AG08396 (cell line): ENCODE measurements at places on chromosomes 4 and X.

- DNase-seq: no peak
Observed at GRCh38 chr4:70062000-70062399, 11.8 kb downstream of the HTN1 start.

GRCh38 chrX:65841263-65841662 lies 173.8 kb downstream of the MSN start:
- no peak for DNase-seq

- no peak for DNase-seq
Observed at GRCh38 chr4:139509727-139510410, 46.1 kb downstream of the SETD7 start.

- no peak for DNase-seq
Observed at GRCh38 chrX:153966841-153967535, 4.6 kb downstream of the HCFC1 start.

DNA sequence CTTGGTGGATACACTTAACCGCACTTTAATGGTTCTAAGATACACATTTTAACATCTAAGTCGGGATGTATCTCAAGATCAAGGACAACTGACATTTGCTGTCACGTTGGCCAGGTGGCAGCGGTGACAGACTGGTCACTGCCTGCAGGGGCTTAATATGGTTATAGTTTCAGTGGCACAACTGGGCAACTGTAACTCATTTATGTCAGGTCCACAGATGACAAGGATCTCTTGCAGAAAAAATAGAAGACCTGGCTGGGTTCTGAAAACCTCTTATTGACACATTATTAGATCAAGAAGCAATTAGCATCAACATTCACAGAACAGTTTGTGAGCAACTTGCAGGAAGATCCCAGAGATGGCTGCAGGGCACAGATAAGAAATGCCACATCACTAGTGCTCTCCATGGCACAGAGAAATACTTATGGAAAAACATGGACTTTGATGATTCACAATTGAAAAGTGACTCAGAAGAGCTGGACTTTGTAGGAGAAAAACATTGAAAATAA lies 99.6 kb upstream of the SORBS2 start:
- no peak for DNase-seq

- DNase-seq: no peak
Observed at GRCh38 chr4:2151544-2151943, 90.4 kb downstream of the HAUS3 start.

- DNase-seq: no peak
Observed at GRCh38 chrX:11398785-11399184, 105.6 kb downstream of the AMELX start.

GRCh38 chr4:182245541-182246215 lies 2.5 kb downstream of the TENM3 start:
- no peak for DNase-seq

DNA sequence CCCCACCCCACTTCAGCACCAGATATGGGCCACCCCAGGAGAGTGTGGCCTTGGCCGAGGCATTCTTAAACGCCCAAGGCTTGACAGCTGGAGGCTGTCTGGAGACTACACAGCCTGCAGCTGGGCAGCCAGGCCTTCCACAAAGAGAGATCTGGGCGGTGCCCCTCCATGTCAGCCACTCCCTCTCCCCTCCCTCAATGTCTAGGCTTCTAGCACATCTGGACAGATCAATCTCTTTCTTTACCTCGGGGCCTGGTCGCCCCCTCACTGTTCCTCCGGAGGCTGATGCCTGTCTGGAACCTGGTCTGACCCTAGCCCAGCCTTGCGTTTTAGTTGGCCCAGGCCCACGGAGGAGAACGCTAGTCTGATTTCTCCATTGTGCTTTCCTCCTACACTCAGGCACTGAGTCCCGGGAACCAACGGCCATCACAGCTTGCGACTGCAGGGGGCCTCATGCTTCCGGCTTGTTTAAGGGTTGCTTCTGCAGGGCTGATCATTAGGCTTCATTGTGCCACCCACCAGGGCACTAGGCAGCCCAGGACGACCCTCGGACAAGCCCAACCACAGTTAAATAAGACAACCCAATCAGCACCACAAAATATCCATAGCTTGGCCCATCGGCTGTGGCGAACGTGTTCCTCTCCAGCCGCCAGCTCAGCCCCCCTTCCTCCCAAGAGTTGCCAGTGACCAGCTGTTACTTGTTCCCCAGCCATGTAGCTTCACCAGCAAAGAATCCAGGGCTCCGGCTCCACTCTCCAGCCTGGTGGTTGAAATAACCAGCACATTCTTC lies 200.6 kb downstream of the BCOR start:
- DNase-seq: peak; percentile 75

DNA sequence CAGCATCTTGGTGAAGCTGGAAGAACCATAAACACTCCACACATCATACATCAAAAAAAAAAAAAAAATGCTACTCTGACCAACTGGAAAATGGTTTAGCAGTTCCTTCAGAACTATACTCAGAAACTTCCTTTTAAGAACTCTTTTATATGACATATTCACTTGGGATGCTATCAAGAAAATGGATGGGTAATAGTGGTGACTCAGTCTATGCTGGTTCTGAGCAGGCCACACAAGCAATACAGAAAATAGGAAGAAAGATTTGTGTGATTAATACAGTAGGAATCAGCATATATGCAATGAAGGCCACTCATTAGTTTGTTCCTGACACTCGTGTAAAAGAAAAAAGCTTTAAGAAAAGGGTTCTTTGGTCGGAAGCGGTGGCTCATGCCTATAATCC lies 123.5 kb upstream of the FAT4 start:
- peak; percentile 57 for DNase-seq

DNA sequence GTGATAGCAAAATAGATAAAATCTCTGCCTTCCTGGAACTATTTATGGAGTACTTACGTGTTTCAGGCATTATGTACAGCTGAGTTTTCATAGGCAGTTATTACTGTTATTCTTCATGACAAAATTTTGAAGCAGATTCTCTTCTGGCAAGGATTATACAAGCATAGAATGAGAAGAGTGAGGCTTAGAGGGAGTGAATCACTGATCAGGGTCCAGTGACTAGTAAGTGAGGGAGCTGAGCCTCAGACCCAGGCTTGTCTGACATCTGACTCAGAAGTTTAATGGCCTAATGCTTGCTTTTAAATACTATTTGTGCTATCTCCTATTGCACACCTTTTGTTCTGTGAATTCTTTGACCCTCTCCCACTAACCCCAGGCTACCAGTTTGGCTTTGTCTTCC lies 110.6 kb downstream of the DTHD1 start:
- no peak for DNase-seq

GRCh38 chr4:15164571-15164970 lies 162.3 kb downstream of the CPEB2 start:
- DNase-seq: no peak
